ENCODE measurements at places on chromosomes 1 and 21.

- no peak for DNase-seq
Observed at GRCh38 chr21:41374867-41375533, 13.2 kb downstream of the MX2 start.

- DNase-seq = no peak
Observed at GRCh38 chr1:115274467-115274866, 63.6 kb downstream of the NGF start.

- no peak for DNase-seq
Observed at GRCh38 chr1:220594356-220594755, 66.4 kb downstream of the MARK1 start.

DNA sequence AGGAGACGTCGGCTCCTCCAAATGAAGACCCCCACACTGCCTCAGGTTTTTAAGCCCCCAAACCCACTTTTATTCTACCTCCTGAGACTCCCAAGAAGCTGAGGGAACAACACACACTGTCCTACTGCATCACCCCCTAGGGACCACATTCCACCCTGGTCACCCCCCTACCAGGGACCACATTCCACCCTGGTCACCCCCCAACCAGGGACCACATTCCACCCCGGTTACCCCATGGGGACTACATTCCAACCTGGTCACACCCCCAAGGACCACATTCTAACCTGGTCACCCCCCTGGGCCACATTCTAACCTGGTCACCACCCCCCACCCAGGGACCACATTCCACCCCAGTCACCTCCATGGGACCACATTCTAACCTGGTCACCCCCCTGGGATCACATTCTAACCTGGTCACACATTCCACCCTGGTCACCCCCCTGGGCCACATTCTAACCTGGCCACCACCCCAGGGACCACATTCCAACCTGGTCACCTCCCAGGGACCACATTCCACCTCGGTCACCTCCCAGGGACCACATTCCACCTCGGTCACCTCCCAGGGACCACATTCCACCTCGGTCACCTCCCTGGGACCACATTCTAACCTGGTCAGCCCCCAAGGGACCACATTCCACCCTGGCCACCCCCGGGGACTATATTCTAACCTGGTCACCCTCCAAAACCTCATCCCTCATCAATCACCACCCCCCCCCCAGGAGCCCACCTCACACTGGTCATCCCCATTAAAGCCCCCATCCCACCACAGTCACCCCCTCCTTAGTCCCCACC lies 587.6 kb downstream of the NPHP4 start:
- DNase-seq = no peak

GRCh38 chr1:85656948-85657347 lies 51.3 kb downstream of the ZNHIT6 start:
- no peak for DNase-seq

- peak; percentile 88 for DNase-seq
Observed at GRCh38 chr1:77539519-77540142, 142.8 kb downstream of the ZZZ3 start.

GRCh38 chr21:36021251-36021837 lies 39.0 kb downstream of the SETD4 start:
- DNase-seq = no peak

DNA sequence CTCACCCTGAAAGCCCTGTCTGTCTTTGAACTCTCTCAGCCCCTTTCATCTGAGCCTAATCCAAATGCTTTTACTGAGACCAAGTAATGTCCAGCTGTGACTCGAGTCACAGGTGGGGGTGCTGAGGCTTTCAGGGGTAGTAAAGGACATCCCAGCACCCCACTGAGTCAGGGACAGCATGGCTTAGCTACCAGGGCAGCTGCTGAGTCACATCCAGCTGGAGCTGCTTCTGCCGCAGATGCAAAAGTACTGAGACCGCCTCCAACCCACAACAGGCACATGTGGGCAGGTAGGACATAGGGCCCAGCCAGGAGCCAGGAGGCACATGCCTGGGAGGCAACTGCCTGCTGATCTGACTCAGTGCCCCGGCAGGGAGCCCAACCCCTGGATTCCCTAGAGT lies 6.7 kb upstream of the VSIG8 start:
- DNase-seq = peak; percentile 32

GRCh38 chr21:14072761-14073535 lies 137.8 kb downstream of the LIPI start:
- DNase-seq = no peak

GRCh38 chr1:180154325-180155181 lies at the start of gene QSOX1:
QSOX1 (plus strand) TSS chr1:180154869; CDS start chr1:180154908, 39 bp downstream.
- DNase-seq = peak; percentile 89

- DNase-seq = no peak
Observed at GRCh38 chr1:3852711-3853485, 4.1 kb downstream of the CEP104 start.

GRCh38 chr1:244291236-244292201 lies 160.2 kb downstream of the ADSS2 start:
- no peak for DNase-seq

DNA sequence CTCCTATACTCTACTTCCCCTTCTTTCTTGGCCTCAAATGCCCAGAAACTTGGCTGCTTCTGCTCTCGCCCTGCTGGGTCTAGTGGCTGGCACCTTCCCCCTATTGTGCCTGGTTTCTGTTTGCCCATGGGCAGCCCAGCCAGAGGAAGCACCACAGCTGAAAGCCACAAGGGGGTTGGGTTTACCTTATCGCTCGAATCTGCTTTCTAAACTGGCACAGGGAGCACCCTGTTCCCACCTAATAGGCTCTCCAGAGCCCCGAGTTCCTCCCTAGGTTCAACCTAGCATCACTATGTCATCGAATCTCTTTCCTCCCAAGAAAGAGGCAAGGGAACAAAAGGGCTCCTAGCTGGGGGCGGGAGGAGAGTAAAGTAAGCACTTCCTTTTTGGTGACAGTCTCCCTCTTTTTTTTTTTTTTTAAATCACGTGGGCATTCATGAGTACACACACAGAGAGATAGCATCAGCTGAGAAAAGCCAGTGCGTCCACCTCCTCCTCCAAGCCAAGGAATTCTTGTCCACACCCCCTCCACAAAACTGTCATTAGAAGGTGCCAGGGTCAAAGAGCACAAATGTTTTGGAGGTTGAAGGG lies 72.8 kb downstream of the PLEKHA6 start:
- DNase-seq = peak; percentile 30

DNA sequence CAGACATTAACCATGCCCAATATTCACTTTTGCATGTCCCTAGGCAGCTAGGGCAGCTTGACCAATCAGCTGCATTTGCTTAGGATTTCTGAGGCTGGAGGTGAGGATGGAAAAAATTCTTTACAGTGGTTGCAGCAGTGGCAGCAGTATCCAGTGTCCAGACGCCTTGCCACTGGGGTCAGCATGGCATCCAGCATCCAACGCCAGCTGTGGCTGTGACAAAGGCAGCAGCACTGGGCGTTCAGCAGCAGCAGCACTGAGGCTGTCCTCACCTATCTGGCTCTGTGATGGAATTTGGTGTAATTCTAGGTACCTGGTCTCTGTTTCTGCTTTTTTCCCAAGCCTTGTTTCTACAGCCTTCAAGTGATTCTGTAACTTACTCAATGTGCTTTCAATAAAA lies 15.5 kb downstream of the RHBDL2 start:
- no peak for DNase-seq

DNA sequence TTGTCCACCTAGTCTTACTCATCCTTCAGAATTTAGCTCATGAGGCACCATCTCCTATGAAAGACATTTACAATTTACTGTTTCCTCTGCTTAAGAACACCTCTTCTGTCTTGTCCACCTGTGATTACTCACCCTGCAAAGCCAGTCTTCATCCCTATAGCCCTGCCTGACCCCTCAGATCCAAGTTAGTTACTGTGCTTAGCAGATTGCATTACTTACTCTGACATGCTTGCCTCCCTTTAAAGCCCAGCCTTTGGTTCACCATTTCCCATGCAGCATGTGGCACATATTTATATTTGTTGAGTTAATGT lies 60.9 kb upstream of the VCAM1 start:
- DNase-seq = no peak

GRCh38 chr1:181669246-181669645 lies 185.9 kb downstream of the CACNA1E start:
- no peak for DNase-seq

DNA sequence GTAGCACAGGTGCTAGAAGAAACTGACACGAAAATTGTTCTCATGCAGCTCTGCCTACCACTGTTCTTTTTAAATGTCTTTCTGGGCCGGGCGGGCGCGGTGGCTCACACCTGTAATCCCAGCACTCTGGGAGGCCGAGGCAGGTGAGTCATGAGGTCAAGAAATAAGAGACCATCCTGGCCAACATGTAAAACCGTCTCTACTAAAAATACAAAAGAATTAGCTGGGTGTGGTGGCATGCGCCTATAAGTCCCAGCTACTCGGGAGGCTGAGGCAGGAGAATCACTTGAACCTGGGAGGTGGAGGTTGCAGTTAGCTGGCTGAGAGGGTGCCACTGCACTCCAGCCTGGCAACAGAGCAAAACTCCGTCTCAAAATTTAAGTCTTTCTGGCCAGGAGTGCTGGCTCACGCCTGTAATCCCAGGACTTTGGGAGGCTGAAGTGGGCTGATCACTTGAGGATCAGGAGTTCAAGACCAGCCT lies 947 bp upstream of the RIT1 start:
- no peak for DNase-seq

DNA sequence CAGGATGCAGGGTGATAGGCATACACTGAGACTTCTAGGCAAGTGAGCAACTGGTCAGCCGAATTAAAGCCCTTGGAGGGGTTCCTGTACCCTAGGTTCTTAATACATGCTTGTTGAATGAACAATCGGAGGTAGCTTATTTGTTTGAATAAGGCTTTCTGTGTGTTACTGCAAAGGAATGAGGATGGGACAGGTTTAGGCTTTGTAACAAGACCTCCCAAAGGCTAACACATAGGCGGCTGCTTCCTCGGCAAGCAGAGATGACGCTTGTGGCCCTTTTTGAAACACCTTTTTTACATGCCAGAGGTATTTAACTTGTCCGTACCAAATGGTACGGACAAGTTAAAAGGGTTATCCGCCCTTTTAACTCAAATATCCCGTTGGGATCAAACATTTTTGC lies 511.6 kb downstream of the KIF26B start:
- no peak for DNase-seq

- DNase-seq = no peak
Observed at GRCh38 chr1:234969581-234970400, 158.8 kb downstream of the TOMM20 start.

- no peak for DNase-seq
Observed at GRCh38 chr1:53636621-53637171, 102.3 kb downstream of the GLIS1 start.

DNA sequence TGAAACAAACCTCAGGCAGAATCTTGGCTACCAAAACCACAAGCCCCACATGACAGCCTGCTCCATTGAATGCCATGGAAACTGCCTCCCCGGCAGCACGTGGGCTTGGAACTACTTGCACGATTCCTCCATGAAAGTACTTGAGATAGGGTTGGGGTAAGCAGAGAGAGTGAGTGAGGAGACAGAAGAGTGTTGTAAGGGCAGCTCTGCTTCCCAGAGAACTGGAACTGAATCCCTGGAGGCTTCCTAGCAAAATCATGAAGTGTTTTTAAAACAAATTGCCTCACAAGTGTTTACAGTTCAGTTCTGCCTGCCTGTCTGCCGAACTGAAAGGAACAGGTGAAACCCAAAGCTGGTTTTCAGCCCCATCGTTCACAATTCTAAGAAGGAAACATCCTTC lies 35.3 kb upstream of the DNASE2B start:
- no peak for DNase-seq

- no peak for DNase-seq
Observed at GRCh38 chr1:64938991-64939390, 27.4 kb downstream of the JAK1 start.

DNA sequence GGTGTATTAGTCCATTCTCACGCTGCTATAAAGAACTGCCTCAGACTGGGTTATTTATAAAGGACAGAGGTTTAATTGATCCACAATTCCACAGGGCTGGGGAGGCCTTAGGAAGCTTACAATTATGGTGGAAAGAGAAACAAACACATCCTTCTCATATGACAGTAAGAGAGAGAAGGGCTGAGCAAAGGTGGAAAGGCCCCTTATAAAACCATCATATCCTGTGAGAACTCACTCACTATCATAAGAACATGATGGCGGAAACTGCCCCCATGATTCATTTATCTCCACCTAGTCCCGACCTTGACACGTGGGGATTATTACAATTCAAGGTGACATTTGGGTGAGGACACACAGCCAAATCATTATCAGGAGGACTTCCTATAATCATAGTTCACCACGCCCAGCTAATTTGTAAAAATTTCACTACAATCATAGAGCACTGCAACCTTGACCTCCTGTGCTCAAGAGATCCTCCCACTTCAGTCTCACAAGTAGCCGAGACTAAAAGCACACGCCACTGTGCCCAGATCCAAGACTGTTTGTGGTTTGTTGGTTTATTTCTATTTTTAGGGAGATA lies 164.9 kb downstream of the RERE start:
- no peak for DNase-seq

DNA sequence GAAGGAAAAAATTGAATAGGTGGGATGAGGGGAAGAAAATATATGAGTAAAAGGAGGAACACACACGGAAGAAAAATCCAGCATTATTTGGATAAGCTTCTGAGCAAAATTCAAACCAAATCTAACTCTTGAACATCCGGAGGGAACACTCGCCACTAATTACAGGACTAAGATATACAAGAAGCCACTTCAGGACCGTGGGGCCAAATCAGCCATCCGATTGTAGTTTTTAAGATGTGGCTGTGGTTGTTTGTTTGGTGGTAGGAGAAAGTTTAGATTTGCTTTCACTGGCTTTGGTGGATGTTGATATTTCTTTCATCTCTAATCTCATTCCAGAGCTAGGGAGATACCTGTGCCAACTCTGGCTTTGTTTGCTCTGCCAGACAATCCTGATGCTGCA lies 43.7 kb upstream of the ADAMTS1 start:
- no peak for DNase-seq

- DNase-seq = no peak
Observed at GRCh38 chr21:45740491-45741357, 97.2 kb downstream of the PCBP3 start.

- DNase-seq = peak; percentile 55
Observed at GRCh38 chr1:31798433-31799195, 17.2 kb downstream of the SPOCD1 start.

DNA sequence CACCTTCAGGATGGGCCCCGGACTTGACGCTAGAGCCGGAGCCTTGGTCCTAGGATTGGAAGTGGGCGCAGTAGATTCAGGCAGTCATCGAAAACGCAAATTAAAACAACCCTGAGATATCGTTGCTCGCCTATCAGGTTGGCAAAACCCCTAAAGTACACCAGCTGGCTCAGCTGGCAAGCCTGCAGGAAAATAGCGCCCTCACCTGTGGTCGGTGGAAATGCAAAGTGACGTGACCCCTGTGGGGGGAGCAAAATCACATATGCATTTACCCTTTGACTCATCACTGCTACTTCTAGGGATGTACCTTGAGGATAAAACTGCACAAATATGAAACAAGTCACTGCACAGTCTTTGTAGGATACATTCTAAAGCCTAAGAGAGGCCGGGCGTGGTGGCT lies 170.3 kb upstream of the TMEM51 start:
- DNase-seq = no peak

DNA sequence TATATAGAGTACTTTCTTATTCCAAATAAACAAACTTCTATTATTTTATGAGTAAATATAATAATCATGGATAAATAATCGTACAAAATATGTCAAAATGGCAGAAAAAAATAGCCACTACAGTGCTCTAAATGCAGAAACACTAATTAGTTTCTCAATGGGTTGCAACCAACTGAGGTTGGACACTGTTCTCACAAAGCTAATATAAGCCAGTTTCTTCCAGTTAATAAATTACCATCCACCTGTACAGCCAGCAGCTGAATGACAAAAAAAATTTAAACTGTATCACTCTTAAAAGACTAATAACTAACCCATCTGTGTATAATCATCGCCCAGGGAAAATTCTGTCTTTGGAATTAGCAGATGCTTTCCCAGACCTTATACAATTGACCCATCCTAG lies 36.9 kb downstream of the GDAP2 start:
- no peak for DNase-seq
